ENCODE measurements at places on chromosomes 4 and X. TPM values are rescaled to one million over a fixed set of nuclear protein-coding genes. Genes with fewer than 3 reads are reported as not detected.

KLHL13 gene
- 3.2 TPM for total RNA-seq

PORCN gene
- total RNA-seq, result 11.8 TPM

TMEM185A gene
- 6.4 TPM for total RNA-seq

PCDH7 gene
- 39.3 TPM for total RNA-seq

MAGEA6 gene
- not detected for total RNA-seq

CSAG3 gene
- not detected for total RNA-seq

NDP gene
- 1.5 TPM for total RNA-seq

BMPR1B gene
- under 0.01 TPM for total RNA-seq

EVC2 gene
- total RNA-seq, result 7.0 TPM

NAA11 gene
- total RNA-seq, result not detected

CCKAR gene
- not detected for total RNA-seq

SLC4A4 gene
- 1.5 TPM for total RNA-seq

LUZP4 gene
- not detected for total RNA-seq

EDA2R gene
- 3.2 TPM for total RNA-seq

SPIN2A gene
- total RNA-seq, result 0.15 TPM

ZNF630 gene
- 1.3 TPM for total RNA-seq

PLAC1 gene
- total RNA-seq, result 0.15 TPM

RAB40A gene
- not detected for total RNA-seq

CD38 gene
- total RNA-seq, result under 0.01 TPM

ZGRF1 gene
- 7.7 TPM for total RNA-seq

GPC4 gene
- total RNA-seq, result 0.34 TPM

MAGEB1 gene
- total RNA-seq, result not detected

UNC5C gene
- 2.9 TPM for total RNA-seq

ANOS1 gene
- 0.45 TPM for total RNA-seq

DCAF12L1 gene
- not detected for total RNA-seq

GSTCD gene
- total RNA-seq, result 15.6 TPM

F11 gene
- not detected for total RNA-seq

FANCB gene
- total RNA-seq, result 3.9 TPM

CPE gene
- 11.6 TPM for total RNA-seq

ETNPPL gene
- not detected for total RNA-seq

MAGEA12 gene
- total RNA-seq, result not detected

RTL3 gene
- total RNA-seq, result 0.50 TPM

NDST3 gene
- under 0.01 TPM for total RNA-seq

MAOB gene
- 0.17 TPM for total RNA-seq

SLITRK2 gene
- under 0.01 TPM for total RNA-seq

SLC6A8 gene
- total RNA-seq, result 7.9 TPM

LPAR4 gene
- 0.17 TPM for total RNA-seq

SPATA18 gene
- 2.9 TPM for total RNA-seq

SMIM43 gene
- total RNA-seq, result 0.59 TPM

GCNA gene
- total RNA-seq, result 0.17 TPM

MAGEA10 gene
- not detected for total RNA-seq

RGS12 gene
- total RNA-seq, result 10.9 TPM

WDR44 gene
- total RNA-seq, result 10.4 TPM

IBSP gene
- total RNA-seq, result not detected

DSPP gene
- not detected for total RNA-seq

SULT1B1 gene
- 1.0 TPM for total RNA-seq

GLUD2 gene
- 0.34 TPM for total RNA-seq

PNCK gene
- total RNA-seq, result 0.15 TPM
